Left lung (tissue), 14 donors: ENCODE measurements at places on chromosomes 12 and 14. TPM values are rescaled to one million over a fixed set of nuclear protein-coding genes. Genes with fewer than 3 reads are reported as not detected.

GRCh38 chr12:40224439-40225291 is at the start of gene LRRK2:
TSS of gene LRRK2 (plus strand) at chr12:40224997. CDS start at chr12:40225132, 135 bp downstream.
- no peaks in the 10 kb centered on the region for H3K27me3 ChIP-seq
- H3K4me1 ChIP-seq, result peaks cover 53% of the 10 kb centered on the region
- H3K36me3 ChIP-seq, result no peaks in the 10 kb centered on the region
- H3K27ac ChIP-seq, result peak within 1 kb of the TSS; percentile 95
- peak within 1 kb of the TSS; percentile 64 for H3K4me3 ChIP-seq

DNA sequence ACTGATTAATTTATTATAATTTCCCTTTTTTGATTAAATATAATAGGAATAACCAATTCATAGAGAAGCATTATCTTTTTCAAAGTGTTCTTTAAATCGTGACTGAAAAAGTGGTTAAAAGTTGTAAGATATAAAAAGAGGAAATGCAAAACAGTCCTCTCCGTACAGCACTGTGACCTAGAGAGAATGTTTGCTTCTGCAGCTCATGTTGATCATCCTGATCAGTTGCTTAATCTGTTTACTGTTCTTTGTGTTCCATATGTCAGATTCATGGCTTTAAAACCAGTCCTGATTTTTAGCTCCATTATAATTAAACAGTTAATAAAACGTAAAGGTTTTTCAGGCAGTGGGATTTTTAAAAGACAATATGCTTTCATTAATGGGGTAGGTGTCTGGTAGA is 4.7 kb downstream of the TTC8 start:
- no peaks in the 10 kb centered on the region for H3K27me3 ChIP-seq
- H3K36me3 ChIP-seq, result no peaks in the 10 kb centered on the region
- no peak for DNase-seq
- no peak overlapping the region for H3K27ac ChIP-seq
- H3K4me1 ChIP-seq, result peaks cover 22% of the 10 kb centered on the region
- no peak overlapping the region for H3K4me3 ChIP-seq

DNA sequence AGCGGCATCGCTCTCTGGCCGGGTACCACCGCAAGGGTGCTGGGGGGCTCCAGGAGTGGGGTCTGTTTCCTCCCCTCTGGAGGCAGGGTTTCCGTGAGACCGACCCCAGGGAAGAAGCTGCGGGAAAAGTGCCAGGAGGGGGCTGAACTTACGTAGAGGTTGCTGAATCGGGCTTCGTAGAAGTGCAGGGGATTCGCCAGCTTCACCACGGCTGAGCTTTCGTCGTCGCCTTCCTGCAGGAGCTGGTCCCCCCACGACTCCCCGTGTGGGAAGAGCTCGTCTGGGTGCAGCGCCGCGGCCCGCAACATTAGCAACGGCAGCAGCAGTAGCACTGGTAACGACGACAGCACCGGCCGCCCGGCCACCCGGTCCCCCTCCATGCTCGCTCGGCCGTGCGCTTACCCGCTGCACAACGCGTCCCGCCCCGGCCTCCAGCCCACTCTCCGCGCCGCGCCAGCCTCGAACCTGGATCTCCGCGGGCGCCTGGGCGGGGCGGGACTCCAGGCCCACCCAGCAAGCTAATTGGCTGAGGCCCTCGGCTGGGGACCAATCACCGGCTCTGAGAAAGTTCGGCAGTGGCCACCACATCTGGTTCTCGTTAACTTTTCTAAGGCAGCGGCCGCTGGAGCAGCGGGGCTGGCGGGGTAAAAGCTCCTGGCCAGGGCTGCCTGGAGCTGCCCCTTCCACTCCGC is at the start of gene NID2:
TSS of gene NID2 (minus strand) at position 445 of the 692 bp plus-strand sequence. CDS start at position 380, 65 bp downstream.
- DNase-seq, result peak; percentile 81
- peak within 1 kb of the TSS; percentile 57 for H3K27ac ChIP-seq
- H3K36me3 ChIP-seq, result no peaks in the 10 kb centered on the region
- H3K4me3 ChIP-seq, result peak within 1 kb of the TSS; percentile 46
- H3K27me3 ChIP-seq, result peaks cover 29% of the 10 kb centered on the region

GRCh38 chr14:99684410-99684934 is 374 bp downstream of the CYP46A1 start:
- no peak for DNase-seq
- H3K4me1 ChIP-seq, result peaks cover 21% of the 10 kb centered on the region
- H3K27me3 ChIP-seq, result peaks cover 40% of the 10 kb centered on the region
- H3K36me3 ChIP-seq, result no peaks in the 10 kb centered on the region
- no peak overlapping the region for H3K27ac ChIP-seq
- peak overlapping the region; percentile 71 for H3K4me3 ChIP-seq

DNA sequence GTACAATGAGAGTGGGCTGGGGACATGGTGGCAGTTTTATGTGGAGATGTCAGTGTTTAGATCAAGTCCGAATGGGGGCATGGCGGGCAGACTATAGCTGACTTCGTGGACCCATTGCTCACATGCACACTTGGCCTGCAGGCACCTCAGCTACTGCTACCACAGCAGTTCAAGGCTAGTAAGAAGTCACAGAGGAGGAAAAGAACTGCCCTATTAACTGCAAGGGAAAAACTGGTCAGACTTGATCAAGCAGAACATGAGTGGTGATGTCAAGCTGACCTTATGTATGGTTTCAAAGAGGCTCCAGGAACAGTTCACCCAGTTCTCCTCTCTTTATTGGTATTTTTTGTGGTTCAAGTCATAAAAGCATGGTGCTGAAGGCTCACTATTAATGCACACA is 30.2 kb upstream of the FRS2 start:
- no peak overlapping the region for H3K27ac ChIP-seq
- no peak overlapping the region for H3K4me3 ChIP-seq
- no peak for DNase-seq
- H3K27me3 ChIP-seq, result no peaks in the 10 kb centered on the region
- no peaks in the 10 kb centered on the region for H3K4me1 ChIP-seq

- H3K4me3 ChIP-seq, result no peak overlapping the region
- peaks cover 29% of the 10 kb centered on the region for H3K4me1 ChIP-seq
- no peaks in the 10 kb centered on the region for H3K27me3 ChIP-seq
- H3K36me3 ChIP-seq, result no peaks in the 10 kb centered on the region
- H3K27ac ChIP-seq, result no peak overlapping the region
Observed at GRCh38 chr12:124593851-124594401, 26.5 kb upstream of the NCOR2 start.

GRCh38 chr12:48979602-48980388 is 1.7 kb downstream of the WNT1 start:
- peaks cover 38% of the 10 kb centered on the region for H3K4me1 ChIP-seq
- no peak overlapping the region for H3K27ac ChIP-seq
- no peak for DNase-seq
- no peaks in the 10 kb centered on the region for H3K36me3 ChIP-seq
- H3K27me3 ChIP-seq, result peaks cover 71% of the 10 kb centered on the region

GRCh38 chr12:122895320-122895703 is 612 bp downstream of the VPS37B start:
- peaks cover 28% of the 10 kb centered on the region for H3K4me1 ChIP-seq
- DNase-seq, result no peak
- no peaks in the 10 kb centered on the region for H3K27me3 ChIP-seq
- peak overlapping the region; percentile 95 for H3K27ac ChIP-seq
- H3K4me3 ChIP-seq, result peak overlapping the region; percentile 65

DNA sequence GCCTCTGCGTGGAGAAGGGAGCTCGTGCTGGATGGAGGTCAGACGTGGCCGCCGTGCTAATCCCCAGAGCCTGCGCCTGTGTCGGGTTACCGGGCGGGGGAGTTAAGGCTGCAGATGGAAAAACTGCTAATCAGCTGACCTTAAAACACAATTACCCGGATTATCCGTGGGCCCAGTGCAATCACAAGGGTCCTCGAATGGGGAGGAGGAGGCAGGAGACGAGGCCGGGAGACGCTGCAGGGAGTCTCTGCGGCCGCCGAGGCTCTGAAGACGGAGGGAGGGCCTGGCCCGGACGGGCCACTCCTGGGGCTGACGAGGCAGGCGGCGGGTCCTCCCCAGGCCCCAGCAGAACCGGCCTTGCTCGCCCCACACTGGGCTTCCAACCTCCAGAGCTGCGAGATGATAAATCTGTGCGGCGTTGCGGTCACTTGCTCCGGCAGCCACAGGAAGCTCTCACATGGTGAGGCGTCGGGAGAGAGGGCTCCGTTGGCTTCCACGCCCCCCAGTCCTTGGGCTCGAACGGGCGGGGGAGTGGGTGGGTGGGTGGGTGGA is 32.9 kb upstream of the FBRSL1 start:
- DNase-seq, result peak; percentile 72
- H3K36me3 ChIP-seq, result no peaks in the 10 kb centered on the region
- no peaks in the 10 kb centered on the region for H3K4me1 ChIP-seq
- no peak overlapping the region for H3K4me3 ChIP-seq
- H3K27ac ChIP-seq, result no peak overlapping the region

- no peak for DNase-seq
- H3K4me3 ChIP-seq, result no peak overlapping the region
- H3K4me1 ChIP-seq, result no peaks in the 10 kb centered on the region
- H3K27me3 ChIP-seq, result no peaks in the 10 kb centered on the region
- no peak overlapping the region for H3K27ac ChIP-seq
Observed at GRCh38 chr14:51938821-51939220, 50.5 kb upstream of the RTRAF start.

DNA sequence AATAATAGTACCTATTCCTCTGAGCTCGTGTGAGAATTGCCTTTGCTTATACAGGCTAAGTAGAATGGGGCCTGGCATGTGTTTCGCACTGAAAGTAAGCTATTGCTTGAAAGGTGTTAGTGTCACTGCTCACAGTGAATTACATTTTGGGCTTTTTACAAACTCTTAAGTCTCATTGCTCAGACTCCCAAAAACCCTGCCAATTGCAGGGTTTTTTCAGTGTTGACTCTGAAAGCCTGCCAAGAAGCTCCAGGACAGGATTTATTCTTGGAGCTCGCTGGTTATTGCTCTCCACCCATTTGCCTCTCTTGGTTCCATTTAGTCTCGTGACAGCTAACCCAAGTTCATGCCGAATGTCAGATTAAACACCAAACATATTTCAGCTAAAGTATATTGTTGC is 39.8 kb downstream of the NOPCHAP1 start:
- H3K4me3 ChIP-seq, result no peak overlapping the region
- H3K36me3 ChIP-seq, result no peaks in the 10 kb centered on the region
- no peaks in the 10 kb centered on the region for H3K27me3 ChIP-seq
- H3K4me1 ChIP-seq, result peaks cover 5% of the 10 kb centered on the region

DNA sequence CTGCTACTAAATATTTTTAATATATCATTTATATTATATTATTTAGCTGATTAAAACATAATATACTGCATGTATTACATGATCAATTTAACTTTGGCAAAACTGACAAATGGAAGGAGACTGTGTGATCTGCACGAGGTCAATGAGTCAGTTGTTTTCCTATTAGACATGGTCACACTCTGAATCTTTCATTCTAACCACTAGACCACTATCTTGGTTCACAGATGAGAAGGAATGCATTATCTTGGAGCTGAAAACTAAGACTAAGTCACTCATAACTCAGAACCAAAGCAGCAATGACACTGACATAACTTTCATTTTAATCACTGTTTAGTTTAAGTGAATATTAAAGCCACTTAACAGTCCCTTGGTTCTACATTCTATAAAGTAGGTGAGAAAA is 37.4 kb downstream of the GNPTAB start:
- DNase-seq, result no peak
- no peaks in the 10 kb centered on the region for H3K36me3 ChIP-seq
- no peak overlapping the region for H3K27ac ChIP-seq
- no peak overlapping the region for H3K4me3 ChIP-seq
- no peaks in the 10 kb centered on the region for H3K27me3 ChIP-seq

DNA sequence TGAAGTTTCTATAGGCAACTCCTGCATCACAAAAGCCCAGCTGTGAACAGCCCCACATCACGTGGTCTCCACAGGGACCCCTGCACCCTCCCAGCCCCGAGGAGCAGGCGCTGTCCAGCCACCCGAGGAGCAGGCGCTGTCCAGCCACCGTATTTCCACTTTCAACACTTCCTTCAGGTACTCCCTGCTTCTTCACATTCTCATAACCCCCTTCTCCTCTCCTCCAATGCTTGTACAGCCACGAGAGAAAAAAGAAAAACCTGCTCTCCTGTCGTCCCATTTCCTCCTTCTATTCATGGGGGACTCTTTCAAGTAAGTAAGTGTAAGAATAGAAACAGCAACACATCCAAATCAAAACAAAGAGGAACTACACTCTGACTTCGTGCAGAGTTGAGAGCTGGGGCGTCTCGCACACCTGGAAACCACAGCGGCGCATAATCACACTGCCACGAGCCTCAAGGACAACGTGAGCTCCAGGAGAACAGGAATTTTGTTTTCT is 11.9 kb downstream of the CDC42BPB start:
- no peaks in the 10 kb centered on the region for H3K36me3 ChIP-seq
- H3K4me3 ChIP-seq, result no peak overlapping the region
- no peak overlapping the region for H3K27ac ChIP-seq
- no peaks in the 10 kb centered on the region for H3K27me3 ChIP-seq

- peaks cover 62% of the 10 kb centered on the region for H3K4me1 ChIP-seq
- no peaks in the 10 kb centered on the region for H3K27me3 ChIP-seq
- no peaks in the 10 kb centered on the region for H3K36me3 ChIP-seq
- no peak overlapping the region for H3K4me3 ChIP-seq
Observed at GRCh38 chr12:124732275-124733075, 131.2 kb downstream of the SCARB1 start.

DNA sequence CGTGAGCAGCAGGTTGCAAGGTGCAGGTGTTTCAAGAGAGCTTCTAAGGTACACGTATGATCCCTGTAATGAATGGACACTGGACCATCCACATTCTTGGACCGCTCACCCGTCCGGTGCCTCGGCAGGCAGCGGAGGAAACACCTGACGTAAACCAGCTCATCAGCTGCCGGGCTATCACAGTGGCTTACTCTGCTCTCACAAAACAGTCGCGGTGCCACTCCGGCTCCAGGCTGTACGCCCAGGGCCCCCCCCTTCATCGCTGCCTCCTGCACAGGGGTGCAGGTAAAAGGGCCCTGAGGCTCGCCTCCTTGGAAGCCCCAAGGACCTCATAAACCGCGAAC is 436 bp downstream of the VPS33A start:
- H3K36me3 ChIP-seq, result no peaks in the 10 kb centered on the region
- H3K4me3 ChIP-seq, result peak overlapping the region; percentile 88
- H3K4me1 ChIP-seq, result peaks cover 7% of the 10 kb centered on the region
- DNase-seq, result peak; percentile 63
- peak overlapping the region; percentile 93 for H3K27ac ChIP-seq

DNA sequence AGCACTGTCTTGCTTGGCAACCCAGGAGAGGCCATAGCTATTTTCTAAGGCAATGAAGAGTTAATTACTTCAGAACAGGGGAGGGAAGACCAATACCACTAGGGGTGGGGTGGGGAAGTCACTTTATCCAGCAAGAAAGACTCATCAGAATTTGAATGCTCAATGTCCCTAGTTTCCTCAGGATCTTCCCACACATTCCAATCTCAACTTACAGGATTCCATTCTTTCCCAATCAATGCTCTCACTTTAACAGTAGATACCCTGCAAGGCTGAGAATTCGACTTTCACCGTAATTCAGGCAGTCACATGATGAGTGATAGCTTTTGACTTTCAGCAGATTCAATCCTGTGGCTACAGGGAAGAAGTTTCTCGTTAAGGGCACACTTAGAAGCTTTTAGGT is 526.6 kb upstream of the SEL1L start:
- no peak for DNase-seq
- H3K36me3 ChIP-seq, result no peaks in the 10 kb centered on the region
- H3K4me1 ChIP-seq, result no peaks in the 10 kb centered on the region
- H3K27me3 ChIP-seq, result no peaks in the 10 kb centered on the region
- H3K4me3 ChIP-seq, result no peak overlapping the region
- H3K27ac ChIP-seq, result no peak overlapping the region

- no peak overlapping the region for H3K4me3 ChIP-seq
- H3K27me3 ChIP-seq, result no peaks in the 10 kb centered on the region
- no peaks in the 10 kb centered on the region for H3K4me1 ChIP-seq
- H3K27ac ChIP-seq, result no peak overlapping the region
- peak; percentile 57 for DNase-seq
- no peaks in the 10 kb centered on the region for H3K36me3 ChIP-seq
Observed at GRCh38 chr14:65164068-65164824, 61.9 kb upstream of the MAX start.

Gene GNB3
- 3.3 TPM for polyA plus RNA-seq

Gene RNF212B
- polyA plus RNA-seq, result 0.68 TPM

Gene ACSM4
- polyA plus RNA-seq, result not detected

Gene GPR137C
- polyA plus RNA-seq, result 7.4 TPM

Gene GCN1
- 52.7 TPM for polyA plus RNA-seq

Gene FKBP11
- polyA plus RNA-seq, result 20.1 TPM

Gene GZMH
- 0.42 TPM for polyA plus RNA-seq
